ENCODE measurements at places on chromosomes 7 and 10. TPM values are rescaled to one million over a fixed set of nuclear protein-coding genes. Genes with fewer than 3 reads are reported as not detected.

SCART1 gene
- 0.47 TPM for total RNA-seq

MKX gene
- 0.94 TPM for total RNA-seq

RBM20 gene
- total RNA-seq: 2.2 TPM

LOXL4 gene
- total RNA-seq: 0.47 TPM

ASB4 gene
- total RNA-seq: 0.16 TPM

GRM3 gene
- 179 TPM for total RNA-seq

LYZL1 gene
- not detected for total RNA-seq

RARRES2 gene
- 6.2 TPM for total RNA-seq

SNCG gene
- 2.7 TPM for total RNA-seq

PGAM2 gene
- total RNA-seq: 5.9 TPM

PDK4 gene
- 11.7 TPM for total RNA-seq

STRIP2 gene
- total RNA-seq: 0.94 TPM

TRIM73 gene
- 2.8 TPM for total RNA-seq

VIPR2 gene
- 0.47 TPM for total RNA-seq

GRCh38 chr7:85396676-85397075 is 209.8 kb upstream of the SEMA3D start:
- DNase-seq: no peak

DNA sequence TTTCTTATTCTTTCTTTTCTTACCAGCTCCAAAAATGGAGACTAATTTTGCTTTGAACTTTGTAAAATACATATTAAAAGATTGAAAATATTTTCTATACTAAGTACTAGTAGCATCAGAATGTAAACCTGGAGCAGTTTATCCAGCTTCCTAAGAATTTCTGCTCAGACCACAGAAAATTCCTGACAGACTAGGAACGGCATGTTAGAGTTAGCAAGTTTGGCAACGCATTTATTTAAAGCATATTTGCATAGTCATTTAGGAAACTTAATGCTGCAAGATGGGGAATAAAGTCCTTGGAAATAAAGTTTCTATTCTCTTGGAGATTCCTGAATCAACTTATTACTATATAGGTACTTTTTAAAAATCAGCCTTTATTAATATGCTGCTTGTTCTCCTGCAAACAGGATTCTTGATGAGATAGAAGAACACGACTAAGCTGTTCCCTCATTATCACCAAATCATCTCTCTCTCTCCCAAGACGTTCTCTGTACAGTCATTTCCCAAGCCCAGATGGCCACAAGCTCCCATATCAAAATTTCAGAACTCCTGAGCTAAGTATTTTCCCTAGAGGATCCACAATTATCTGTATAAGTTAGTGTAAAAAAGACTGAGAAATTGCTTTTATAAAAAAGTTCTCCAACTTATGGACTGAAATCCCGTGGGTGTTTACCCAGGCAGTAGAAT is 305.8 kb upstream of the NEBL start:
- DNase-seq: no peak

DNA sequence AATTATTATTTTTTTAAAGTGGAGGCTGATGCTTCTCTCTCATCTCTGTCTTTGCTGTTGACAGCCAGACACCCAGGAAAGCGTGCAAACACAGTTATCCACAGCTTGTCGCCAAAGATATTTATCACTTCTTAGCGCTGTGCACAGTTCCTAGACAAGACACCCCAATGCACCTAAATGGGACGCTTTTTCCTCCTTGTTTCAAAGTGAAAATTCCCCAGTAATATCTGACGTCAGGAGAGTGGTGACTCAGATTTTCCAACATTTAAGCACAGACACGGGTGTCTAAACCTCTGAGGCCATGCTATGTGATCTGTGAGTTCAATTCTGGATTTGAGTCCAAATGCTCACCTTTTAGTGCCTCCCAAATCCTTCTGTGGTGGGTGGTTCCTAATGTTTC is 151.6 kb downstream of the EMX2 start:
- DNase-seq: no peak

- no peak for DNase-seq
Measured at GRCh38 chr10:119541459-119542356, 811 bp downstream of the RGS10 start.

DNA sequence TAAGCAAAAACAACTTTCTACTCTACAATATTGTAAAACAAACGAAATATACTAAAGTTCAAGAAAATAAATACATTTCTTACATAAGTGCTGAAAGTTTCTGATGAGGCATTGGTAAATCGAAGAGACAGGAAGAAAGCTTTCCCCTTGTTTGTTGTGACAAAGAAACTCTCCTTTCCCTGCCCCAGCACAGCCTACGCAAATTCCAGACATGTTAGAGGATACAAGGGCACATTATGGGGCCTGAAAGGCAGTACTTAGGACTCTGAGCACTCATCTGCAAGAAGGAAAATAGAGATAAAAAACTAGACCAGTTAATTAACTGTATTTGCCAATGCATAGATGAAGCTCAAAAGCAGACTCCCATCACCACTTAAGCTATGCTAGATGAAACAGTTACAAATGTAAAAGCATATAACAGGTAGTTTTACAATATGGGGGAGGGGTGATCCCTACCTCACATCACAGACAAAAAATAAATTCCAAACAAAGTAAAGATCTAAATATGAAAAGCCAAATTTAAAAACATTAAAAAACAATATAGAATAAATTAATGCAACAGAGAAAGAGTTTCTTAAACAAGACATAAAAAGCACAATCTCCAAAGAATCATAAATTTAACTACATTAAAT is 21.8 kb downstream of the ARHGAP19 start:
- DNase-seq: no peak

- no peak for DNase-seq
Measured at GRCh38 chr7:12257582-12257981, 46.5 kb downstream of the TMEM106B start.

DNA sequence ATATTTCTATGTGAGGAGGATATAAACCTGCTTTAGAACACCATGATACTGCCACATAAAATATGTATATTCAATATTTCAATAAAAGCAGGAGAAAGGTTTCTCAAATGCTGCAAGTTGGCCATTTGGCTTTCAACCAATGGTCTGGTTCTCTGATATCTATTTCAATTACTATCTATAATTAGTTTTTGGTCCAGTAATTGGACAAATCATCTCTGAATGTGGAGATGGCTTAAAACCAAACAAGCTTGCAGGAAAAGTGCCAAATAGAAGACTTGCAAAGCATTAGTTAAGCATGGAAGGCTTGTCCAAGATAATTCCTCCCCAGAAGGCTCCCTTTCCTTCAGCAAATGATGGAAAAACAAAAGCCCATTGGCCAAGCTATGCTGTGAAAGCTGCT is 140.1 kb downstream of the CPEB3 start:
- no peak for DNase-seq

- no peak for DNase-seq
Measured at GRCh38 chr10:54081950-54082349, 719.1 kb downstream of the PCDH15 start.

DNA sequence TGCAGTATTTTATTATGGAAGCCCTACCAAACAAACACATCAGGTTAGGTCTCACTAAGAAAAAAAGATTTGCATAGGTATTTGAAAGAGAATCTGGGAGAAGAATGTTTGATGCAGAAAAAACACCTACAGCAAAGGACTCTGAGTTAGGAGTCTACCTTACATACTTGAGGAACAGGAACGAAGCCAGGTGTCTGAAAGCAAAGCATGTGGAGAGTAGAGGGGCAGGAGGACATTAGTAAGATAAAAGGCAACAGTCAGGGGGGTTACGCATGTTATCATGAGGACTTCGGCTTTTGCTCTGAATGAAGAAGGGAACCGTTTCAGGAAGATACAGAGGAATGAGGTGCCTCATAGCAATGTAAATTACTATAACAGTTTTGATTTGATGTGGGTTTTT is 87.9 kb upstream of the PTER start:
- no peak for DNase-seq

GRCh38 chr7:88226886-88227516 is 7.2 kb upstream of the SRI start:
- DNase-seq: no peak

GRCh38 chr7:90660819-90661218 is 64.7 kb downstream of the CDK14 start:
- no peak for DNase-seq

DNA sequence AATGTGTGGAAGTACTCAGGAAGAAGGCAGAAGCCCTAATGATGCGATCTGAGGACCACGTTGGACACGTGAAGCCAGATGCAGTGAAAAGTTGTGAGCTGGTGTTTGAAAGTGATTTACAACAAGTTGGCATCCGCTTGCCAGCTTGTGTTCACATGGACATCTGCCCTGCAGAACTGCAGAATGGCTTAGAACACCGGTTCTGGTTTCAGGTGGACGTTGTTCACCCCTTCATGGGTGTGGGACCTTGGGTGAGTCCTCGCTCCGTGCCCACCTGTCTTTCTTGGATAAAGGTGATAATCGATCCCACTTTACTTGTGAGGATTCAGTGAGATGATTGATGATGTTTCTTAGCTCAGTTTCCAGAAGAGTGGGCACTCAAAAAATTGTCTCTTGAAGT is 53.8 kb downstream of the CAMK1D start:
- no peak for DNase-seq

GRCh38 chr10:69843923-69844322 is 42.2 kb downstream of the COL13A1 start:
- DNase-seq: no peak

DNA sequence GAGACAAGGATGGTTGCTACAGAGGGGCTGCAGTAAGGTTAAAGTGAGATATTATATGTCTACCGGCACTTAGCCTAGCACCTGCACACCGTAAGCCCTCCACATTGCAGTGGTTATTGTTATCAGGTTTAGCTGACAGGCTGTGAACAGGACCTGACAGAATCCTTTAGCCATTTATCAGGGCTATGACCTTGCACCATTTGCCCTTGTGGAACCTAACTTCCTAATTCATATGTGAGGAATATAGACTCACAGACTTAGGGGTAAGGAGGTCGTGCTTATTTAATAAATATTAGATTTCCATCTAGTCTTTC is 10.1 kb downstream of the NCOA4 start:
- no peak for DNase-seq

- no peak for DNase-seq
Measured at GRCh38 chr7:50265968-50266634, 38.4 kb upstream of the IKZF1 start.

DNA sequence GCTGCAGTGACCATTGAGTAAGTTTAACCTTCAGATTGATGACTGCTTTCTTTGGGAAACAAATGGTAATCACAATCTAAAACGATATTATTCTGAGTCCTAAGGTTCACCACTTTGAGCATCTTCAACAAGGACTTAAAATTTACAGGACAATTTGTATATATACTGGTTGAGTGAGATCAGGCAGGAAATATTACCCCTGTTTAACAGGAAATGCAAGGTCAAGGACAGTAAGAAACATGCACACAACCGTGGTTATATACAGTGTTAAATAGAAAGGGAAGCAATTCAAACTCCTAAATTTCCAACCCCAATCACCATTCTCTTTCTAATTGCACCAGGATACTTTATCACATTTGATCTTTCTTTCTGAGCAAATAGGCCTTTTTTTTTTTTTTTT is 96.1 kb downstream of the ZNF277 start:
- no peak for DNase-seq

- no peak for DNase-seq
Measured at GRCh38 chr7:30285536-30286284, 1.3 kb downstream of the ZNRF2 start.

- DNase-seq: no peak
Measured at GRCh38 chr10:15624401-15625196, 95.1 kb downstream of the ITGA8 start.

DNA sequence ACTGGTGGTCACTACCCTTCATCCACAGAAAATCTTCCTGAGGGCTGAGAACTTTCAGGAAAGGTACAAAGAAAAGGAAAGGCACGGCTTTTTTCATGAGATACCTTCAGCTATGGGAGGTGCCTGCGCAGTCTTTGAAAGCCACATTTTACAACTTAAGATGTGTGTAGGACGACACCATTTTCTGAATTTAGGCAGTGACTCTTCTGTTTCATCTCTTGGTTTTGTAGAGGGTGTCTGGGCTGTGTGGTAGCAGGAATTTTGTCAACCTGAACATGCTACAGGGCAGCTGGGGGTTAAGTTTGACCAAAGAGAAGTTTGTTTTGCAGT is 138.1 kb downstream of the NRP1 start:
- no peak for DNase-seq

DNA sequence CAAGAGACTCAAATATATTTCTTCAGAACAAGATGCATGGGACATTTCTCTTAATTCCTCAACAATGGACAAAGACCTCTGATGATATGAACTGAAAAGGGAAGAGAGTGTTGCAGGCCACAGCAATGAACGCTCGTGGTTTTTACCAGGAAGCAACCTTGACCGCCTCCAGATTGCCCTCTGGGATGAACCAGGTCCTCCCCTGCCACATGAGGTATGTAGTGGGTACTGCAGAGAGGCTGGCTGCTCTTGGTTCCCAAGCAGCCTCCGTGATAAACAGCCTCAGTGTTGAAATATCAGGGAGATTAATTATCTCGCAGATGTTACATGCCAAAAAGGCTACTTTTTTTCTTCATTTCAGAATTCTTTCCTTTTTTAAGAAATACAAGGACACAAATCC is 338.8 kb downstream of the ELMO1 start:
- no peak for DNase-seq

GRCh38 chr10:103510791-103511752 is 17.6 kb downstream of the NEURL1 start:
- DNase-seq: no peak

- DNase-seq: no peak
Measured at GRCh38 chr7:37732253-37732652, 48.7 kb downstream of the GPR141 start.

DNA sequence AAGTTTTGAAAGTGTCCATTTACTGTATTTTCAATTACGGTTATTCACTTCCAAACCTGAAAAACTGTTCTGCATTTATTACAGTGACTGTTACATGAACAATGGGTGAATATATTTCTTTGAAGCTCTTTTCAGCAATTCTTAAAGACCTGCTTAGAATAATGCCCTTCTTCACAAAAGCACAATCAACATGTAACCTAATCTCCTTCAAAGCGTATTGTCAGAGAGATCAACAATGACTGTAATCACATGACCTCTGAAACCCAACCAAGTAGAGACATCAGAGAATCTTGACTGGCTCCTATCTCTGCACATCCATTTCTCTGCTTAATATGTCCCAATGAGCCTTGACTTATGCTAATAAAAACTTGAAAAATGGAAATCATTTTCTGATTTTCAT is 126.7 kb downstream of the NRCAM start:
- no peak for DNase-seq

GRCh38 chr10:68074031-68074774 is 880 bp downstream of the HERC4 start:
- DNase-seq: no peak

DNA sequence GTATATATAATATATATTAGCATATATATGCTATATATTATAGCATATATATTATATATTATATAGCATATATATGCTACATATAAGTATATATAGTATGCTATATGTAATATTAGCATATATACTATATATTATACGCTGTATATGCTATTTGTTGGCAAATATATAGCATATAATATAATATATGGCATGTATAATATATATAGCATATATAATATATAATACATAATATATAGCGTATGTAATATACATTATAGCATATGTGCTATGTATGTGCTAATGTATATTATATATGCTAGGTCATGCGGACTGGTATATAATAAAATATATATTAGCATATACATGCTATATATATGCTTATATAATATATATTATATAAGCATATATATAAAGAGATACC is 72.8 kb downstream of the KMT2E start:
- no peak for DNase-seq

All from occipital lobe (tissue), 3 donors.